ENCODE measurements at places on chromosomes 2 and 18.

GRCh38 chr18:58615140-58616132 lies 13.5 kb downstream of the ALPK2 start:
- DNase-seq = peak; percentile 80

DNA sequence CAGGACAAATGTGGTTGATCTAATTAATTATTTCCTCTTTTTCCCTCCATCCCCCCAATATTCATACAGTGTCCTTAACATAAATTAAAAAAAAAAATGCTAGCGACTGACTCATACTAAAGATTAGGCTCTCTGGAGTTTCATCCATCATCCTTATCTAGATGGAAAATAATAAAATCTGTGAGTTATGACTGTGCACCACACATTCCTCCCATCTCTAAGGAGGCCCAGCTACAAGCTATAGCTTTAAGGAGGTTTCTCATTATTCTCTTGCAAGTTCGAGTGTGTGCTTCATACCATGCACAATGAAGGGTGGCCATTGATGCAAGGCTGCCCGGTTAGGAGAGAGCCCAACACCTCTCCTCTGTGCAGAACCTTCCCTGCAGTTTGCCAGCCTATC lies 77.3 kb downstream of the XDH start:
- no peak for DNase-seq

DNA sequence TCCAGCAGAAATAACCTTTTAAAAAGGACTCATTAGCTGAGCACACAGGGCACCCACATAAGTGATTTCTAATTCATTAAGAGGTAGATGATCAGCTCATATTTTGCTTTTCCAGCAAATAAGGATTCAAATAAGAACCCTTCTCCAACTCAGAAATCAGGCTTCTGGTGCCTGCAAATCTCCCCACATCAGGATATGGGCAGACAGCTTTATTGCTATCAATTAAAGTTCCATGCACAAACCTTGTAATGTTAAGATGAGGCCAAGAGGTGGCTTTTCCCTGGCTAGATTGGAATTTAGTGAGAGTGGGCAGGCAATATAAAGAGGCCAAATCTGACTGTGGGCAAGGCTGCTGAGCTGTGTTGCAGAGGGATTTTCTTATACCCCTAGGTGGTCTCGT lies 193.6 kb downstream of the SH3RF3 start:
- DNase-seq = no peak

DNA sequence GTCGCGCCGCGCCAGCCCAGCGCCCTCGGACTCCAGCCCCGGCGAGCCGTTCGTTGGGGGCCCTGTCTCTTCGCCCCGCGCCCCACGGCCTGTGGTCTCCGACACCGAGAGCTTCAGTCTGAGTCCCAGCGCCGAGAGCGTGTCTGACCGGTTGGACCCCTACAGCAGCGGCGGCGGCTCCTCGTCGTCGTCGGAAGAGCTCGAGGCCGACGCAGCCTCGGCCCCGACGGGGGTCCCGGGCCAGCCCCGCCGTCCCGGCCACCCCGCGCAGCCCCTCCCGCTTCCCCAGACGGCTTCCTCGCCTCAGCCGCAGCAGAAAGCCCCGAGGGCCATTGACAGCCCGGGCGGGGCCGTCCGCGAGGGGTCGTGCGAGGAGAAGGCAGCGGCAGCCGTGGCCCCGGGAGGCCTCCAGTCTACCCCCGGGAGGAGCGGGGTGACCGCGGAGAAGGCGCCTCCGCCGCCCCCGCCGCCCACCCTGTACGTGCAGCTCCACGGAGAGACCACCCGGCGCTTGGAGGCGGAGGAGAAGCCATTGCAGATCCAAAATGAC lies 1.4 kb downstream of the PHLPP1 start:
- peak; percentile 43 for DNase-seq

GRCh38 chr2:101419096-101419663 lies 31.9 kb upstream of the CREG2 start:
- peak; percentile 64 for DNase-seq

- peak; percentile 69 for DNase-seq
Observed at GRCh38 chr2:97713296-97714083, at the start of gene ZAP70. ZAP70 (plus strand) TSS chr2:97713576; CDS start chr2:97724037, 10,461 bp downstream.

GRCh38 chr2:2831633-2832032 lies 500.6 kb upstream of the MYT1L start:
- DNase-seq = peak; percentile 2

DNA sequence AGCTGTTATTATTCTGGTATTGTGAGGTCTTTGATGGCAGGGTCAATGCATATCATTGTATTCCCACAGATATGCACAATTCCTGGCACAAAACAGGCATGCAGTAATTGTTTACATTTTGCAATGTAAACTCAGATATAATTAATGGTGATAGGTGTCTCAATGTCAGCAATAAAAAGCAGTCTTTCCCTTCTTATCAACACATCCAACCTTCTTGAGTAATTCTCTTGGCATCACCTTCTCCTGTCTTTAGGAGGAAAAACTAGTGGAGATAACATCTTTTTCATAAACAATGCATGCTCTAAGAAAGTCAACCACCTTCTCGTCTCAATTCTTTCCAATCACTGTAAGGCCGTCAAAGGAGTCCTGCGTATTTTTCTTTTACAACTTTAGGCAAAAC lies 313.3 kb upstream of the GULP1 start:
- DNase-seq = no peak

- no peak for DNase-seq
Observed at GRCh38 chr2:102131564-102131963, 11.0 kb upstream of the IL1R1 start.

GRCh38 chr2:121177896-121178295 lies 107.1 kb downstream of the TFCP2L1 start:
- DNase-seq = no peak

DNA sequence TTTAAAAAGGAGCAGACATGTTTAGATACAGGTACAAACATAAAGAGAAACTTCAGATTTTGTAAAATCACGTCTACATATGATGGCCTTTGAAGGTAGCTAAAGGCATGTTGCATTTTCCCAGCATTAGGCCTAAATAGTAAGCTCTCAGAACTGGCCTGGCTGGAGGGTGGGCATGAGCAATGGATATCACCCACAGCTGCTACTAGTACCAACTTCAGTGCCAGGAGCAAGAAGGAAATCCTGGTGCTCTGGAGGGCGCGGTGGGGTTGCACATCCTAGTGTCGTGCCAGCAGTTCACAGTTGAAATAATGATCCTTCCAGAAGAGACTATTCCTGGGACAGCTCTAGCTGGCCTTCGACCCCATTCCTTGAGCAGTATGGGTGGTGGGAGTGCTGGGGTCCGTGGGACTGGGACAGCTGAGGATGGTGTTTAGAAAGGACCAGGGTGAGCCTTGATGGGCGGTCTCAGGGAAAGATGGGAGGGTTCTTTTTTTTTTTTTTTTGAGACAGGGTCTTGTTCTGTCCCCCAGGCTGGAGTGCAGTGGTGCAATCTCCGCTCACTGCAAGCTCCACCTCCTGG lies 4.9 kb downstream of the DES start:
- no peak for DNase-seq

- no peak for DNase-seq
Observed at GRCh38 chr2:96884299-96885094, 14.6 kb upstream of the SEMA4C start.

DNA sequence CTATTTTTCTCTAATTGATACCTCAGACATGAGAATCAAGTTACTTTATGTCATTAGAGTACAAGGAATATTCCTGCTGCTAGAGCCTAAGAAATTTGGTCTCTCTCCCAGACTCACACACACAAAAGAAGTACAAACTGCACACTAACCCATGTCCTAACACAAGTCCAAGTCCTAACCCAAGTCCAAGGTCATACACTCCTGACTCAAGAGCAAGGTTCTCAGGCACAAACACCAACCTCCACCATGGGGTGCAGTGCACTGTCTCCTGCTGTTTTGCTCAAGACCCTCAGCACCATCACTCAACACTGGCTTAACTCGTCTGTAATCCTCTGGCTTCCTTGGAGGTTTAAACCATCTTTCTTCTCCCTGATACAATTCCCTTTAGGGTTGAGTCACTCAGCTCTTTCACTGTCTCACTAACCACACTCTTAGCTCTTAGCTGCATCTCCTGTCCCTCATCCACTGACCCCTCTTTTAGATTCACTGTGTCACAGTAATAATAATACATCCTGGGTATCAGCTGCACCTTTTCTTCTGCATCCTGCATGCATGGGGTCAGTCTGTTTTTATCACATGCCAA lies 129.8 kb downstream of the BCL2L11 start:
- no peak for DNase-seq

DNA sequence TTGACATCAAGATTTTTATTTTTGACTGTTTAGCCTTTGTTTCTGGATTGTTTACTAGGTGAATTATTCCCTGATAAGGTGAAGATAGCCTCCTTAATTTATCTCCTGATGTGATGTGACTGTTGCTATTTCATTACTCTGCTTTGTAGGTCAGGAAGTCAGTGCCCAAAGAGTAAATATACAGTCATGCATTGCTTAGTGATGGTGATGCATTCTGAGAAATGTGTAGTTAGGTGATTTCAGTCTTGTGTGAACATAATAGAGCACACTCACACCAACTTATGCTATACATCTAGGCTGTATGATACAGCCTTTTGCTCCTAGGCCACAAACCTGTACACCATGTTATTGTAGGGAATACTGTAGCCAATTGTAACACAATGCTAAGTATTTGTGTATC lies 102.4 kb upstream of the THUMPD2 start:
- DNase-seq = no peak

GRCh38 chr2:72326759-72327158 lies 179.1 kb upstream of the CYP26B1 start:
- no peak for DNase-seq

GRCh38 chr2:41791523-41791922 lies 256.3 kb upstream of the PKDCC start:
- DNase-seq = peak; percentile 20

- no peak for DNase-seq
Observed at GRCh38 chr18:62721839-62722795, 6.8 kb downstream of the PHLPP1 start.

GRCh38 chr2:175872721-175873120 lies 129.3 kb downstream of the LNPK start:
- no peak for DNase-seq

GRCh38 chr2:14635391-14635871 lies 2.9 kb downstream of the LRATD1 start:
- DNase-seq = no peak

All from activated CD4-positive, alpha-beta memory T cell treated with anti-CD3 and anti-CD28 coated beads, Interleukin-2, amount 10 ng/mL, durations not matched to agents 7 days and 5 days (primary cell).